Fibroblast of skin of scalp (primary cell): ENCODE measurements at places on chromosomes 11 and 22.

DNA sequence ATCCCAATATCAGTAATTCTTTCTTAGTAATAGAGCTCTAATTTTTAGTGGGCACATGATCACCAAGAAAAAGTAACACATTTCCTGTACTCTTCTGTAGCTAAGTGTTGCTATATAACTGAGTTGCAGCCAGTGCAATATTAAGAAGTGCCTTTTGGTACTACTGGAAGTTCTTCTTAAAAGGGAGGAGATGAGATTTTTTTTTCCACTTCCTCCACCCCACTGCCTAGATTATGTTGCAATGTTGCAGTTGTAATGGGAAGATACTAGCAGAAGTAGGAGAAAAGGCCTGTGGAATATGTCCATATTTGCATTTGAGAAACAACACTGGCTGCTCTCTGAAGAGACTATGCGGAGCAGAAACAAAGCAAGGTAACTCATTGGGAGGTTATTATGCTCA lies 280.6 kb upstream of the ANO5 start:
- no peak for DNase-seq

GRCh38 chr11:65329478-65329877 lies 4.2 kb upstream of the DPF2 start:
- DNase-seq, result no peak

- no peak for DNase-seq
Observed at GRCh38 chr22:30559889-30560288, 13.3 kb upstream of the SEC14L6 start.

DNA sequence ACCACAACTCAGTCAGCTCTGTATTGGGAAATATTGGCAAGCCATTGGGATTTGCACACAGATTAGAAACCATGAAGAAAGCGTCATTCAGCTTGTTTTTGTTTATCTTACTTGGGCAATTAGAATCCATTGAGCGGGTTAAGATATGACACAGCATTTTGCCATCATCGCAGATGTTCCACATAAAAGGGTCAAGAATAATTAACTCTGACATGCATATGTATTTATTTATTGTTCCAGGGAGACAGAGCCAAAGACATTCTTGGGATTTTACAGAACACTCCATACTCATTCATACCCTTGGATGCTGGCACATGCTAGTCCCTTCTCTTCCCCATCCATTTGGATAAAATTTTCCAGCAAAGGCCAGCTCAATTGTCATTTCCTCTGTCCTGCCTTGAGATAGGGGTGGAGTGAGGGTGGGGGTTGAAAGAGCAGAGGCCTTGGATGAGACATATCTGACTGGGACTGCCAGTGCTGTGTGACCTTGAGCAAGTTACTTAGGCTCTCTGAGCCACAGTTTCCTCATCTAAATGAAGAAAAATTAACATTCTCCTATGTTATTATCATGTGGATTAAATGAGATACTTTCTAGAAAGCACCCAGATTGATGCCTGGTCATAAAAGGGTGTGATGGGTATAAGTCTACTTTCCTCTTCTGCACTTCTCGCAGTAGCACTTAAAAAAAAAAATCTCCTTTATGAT lies 179.7 kb downstream of the RRAS2 start:
- DNase-seq, result peak; percentile 13

DNA sequence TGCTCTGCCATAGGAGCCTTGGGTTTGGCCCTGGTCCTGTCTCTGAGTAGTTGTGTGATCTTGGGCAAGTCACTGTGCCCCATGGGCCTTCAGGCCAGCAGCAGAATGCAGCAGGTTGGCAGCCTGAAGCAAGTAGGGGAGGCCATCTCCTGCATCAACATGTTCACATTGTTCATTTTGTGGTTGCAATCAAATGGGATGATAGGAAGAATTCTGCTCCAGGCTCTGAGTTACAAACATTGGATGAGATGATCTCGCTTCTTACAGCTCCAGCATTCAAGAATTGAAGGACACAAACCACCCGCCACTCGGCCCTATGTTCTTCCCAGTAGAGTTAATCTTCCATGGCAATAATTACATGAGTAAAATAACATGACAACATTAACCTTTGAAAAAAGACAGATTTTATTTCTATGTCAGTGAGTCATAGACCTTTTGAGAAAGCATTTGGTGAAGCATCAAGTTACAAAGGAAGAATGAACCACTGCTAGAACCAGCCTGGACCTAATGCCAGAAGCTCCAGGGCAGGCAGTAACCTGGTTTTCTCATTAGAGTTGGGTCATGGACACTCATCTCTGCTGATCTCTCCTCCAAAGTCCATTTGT lies 308.3 kb upstream of the NCAM1 start:
- DNase-seq, result peak; percentile 36

DNA sequence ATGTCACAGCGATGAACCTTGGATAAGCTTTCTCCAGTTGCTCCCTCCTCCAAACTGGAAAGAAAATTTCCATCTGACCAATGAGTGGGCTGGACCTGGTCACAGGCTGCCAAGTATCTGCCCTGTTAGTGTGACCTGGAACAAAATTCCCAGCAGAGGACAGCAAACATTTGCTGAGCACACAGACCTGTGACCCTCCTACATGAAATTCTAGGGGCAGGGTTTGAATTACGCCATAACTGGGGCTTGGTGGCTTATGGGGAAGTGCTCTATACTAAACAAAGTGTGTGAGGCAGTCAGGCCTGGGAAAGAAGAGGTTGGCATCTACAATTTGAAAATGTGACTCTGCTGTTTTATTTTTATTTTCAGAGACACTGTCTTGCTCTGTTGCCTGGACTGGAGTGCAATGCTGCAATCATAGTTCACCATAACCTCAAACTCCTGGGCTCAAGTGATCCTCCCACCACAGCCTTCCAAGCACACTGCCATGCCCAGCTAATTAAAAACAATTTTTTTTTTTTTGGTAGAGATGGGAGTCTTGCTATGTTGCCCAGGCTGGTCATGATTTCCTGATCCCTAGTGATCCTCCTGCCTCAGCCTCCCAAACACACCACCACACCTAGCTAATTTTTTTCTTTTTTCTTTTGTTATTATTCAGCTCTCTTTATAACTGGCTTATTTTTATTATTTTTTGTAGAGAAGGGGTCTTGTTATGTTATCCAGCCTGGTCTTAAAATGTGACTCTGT lies 13.6 kb upstream of the XBP1 start:
- no peak for DNase-seq

GRCh38 chr11:11043721-11044120 lies 185.9 kb upstream of the ZBED5 start:
- no peak for DNase-seq

- no peak for DNase-seq
Observed at GRCh38 chr11:63680834-63681320, 423 bp upstream of the RTN3 start.

DNA sequence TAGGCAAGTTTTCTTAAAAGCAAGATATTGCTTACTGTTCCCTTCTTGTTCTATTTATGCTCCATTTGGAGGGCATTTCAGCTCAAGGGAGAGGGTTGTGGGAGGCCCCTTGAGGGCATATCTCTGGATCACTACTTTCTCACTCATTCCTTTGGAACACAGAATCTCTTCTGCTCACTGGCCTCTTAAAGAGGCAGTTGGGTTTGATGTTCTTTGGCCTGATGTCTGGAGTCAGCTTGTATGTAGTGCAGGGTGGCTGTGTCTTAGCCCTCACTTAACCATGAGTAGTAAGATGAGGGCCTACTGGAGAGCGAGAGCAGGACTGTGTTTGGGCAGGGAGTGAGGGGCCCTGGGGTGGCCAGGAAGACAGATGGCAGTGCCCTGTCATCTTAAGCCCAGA lies 3.6 kb downstream of the INCENP start:
- DNase-seq, result no peak

DNA sequence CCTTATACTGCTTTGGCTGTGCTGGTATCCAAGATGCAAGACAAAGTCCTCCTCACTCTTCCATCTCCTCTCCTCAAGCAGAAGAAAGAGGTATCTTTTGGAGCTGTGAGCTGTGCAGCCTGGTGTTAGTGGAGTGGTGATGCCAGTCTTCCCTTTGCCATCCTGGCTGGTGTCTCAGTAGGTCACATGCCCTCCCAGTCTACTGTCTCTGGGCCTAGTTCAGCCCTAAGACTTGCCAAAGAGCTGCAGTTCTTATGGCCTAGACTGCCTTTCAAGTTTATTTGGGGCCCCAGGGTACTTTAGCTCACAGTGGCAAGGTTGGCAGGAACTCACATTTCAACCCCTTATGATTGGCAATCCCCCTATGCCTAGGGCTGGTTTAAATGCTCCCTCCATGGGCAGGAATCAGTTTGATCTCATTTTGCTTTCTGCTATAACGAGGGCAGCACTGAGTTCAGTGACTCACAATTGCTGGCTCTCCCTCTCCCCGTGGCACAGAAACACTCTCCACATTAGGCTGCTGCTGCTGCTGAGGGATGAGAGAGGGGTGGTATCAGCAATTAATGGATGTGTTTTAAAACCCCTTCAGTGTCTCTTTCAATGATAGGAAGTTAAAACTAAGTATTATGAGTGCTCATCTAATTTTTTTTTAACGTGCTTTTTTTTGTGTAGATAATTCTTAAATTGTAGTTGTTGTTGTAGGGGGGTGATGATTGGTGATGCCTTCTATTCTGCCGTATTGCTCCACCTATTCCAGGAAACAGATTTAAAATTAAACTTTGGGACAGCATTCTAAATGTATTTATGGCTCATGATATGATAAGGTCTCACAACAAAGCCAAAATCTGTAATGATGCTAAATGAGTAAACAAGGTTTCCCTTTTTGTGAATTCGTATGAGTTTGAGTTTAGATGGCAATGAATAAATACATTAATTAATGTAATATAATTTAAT lies 1295.0 kb downstream of the JRKL start:
- no peak for DNase-seq

- no peak for DNase-seq
Observed at GRCh38 chr11:130515829-130516553, 67.5 kb downstream of the ADAMTS15 start.

GRCh38 chr11:75301601-75302345 lies 49.7 kb downstream of the ARRB1 start:
- DNase-seq, result no peak

DNA sequence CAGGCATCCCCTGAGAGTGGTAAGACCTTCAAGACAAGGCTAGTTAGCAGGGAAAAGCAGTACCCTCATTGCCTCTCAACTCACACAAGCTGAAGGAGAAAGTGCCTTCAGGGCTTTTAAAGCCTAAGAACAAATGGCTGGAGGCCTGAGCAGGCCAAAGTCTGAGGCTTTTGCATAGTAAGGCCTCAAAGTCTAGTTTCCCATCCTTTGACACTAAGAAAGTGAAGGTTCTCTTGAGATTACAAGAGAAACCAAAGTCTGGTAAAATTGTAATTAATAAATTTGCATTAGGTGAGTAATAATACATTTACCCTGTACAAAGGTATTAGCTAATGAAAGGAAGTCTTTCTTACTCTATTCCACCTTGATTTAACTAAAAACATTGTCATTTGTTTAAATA lies 47.0 kb upstream of the CCDC89 start:
- no peak for DNase-seq

DNA sequence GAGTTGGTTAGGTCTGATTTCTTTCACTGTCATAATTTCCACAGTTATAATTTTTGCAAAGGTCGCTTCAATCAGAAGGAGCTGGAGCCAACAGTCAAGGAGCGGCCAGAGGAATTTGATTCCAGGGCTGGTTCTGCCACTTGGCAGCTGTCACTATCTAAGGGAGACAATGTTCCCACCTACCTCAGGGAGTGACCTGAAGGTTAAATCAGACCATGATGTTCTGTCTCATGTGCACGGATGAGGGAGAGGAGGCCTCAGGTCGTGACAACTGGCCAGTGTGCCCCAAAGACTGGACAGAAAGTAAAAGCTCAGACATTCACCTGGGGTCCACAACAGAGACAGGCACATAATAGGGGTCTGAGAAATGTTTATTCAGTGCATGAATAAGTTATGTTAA lies 7.6 kb downstream of the MRGPRD start:
- no peak for DNase-seq

- DNase-seq, result no peak
Observed at GRCh38 chr11:72781063-72781312, 12.9 kb downstream of the STARD10 start.

- DNase-seq, result peak; percentile 71
Observed at GRCh38 chr22:46053563-46054090, 76.7 kb upstream of the WNT7B start.

GRCh38 chr11:86152006-86152862 lies 83.3 kb upstream of the PICALM start:
- DNase-seq, result peak; percentile 76

DNA sequence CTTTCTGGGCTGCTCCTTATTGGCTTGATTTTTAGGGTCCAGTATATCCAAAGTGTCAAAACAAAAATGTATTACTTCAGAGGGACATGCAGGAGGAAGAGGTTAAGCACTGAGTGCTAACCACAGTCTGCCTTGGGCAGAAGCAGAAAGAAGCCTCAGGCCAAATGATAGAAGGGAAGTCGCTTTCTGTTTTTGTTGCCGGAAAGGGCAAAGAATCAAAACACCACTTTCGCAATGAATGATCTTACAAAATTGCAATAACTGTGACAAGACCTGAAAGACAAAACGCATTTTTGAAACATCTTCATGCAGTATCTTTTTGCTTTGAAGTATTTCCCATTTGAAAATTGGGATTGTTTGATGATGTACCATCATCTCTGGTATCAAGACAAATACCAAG lies 70.1 kb upstream of the PICALM start:
- no peak for DNase-seq

- no peak for DNase-seq
Observed at GRCh38 chr11:93490996-93491618, 52.1 kb downstream of the SMCO4 start.

DNA sequence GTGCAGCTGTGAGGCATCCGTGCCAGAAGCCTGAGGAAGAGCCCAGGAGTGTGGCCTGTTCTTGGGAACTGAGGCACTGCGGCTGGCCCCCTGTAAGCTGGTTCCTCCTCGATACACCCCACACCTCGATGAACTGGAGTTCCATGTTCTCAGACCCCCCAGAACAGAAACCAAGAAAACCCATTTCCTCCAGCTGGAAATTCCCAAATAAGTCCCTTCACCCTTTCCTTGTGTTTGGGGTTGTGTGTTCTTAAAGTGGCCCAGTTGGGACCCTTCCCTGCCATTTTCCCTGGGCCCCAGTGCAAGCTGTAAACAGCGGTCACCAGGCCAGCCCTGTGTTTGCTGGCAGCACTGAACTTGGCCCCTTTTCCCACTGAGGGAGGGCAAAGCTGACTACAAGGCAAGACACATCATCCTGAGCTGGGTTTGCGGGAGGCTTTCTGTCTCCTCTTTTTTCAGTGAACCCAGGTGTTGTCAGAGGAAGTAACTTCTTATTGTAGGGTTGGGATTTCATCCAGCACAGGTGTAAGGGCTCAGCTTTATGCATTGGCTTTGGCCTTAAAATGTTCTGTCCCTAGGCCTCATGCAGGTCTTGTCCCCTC lies 60.1 kb upstream of the MPEG1 start:
- DNase-seq, result no peak

GRCh38 chr11:132336781-132337535 lies 966.5 kb downstream of the NTM start:
- DNase-seq, result no peak

- no peak for DNase-seq
Observed at GRCh38 chr11:126104420-126104819, 41.8 kb upstream of the CDON start.

DNA sequence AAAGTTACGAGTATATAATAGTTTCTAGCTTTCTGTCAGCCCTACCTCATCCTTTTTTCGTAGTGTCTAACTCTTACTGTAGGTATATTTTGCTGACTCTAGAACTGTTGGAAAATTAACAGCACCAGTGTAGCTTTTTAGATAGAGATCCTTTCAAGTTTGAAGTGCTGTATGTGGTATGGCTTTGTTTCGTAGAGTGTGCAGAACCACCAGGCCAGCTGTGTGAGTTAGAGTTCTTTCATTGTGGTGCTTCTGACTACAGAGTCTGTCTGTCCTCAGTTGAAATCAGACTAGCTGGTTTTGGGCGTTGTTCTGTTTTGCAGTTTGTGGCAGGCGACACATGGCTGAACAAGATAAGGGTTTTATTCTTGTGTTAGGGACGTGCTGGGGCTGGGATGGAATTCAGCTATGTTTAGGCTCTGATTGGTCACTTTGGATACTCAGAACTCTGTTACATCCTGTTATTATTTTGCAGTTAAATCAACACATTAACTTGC lies 3.2 kb downstream of the ARHGEF12 start:
- DNase-seq, result no peak
